ENCODE measurements at places on chromosomes 13 and 19.

GRCh38 chr13:92896842-92897241 lies 329.8 kb upstream of the GPC6 start:
- no peak for DNase-seq

DNA sequence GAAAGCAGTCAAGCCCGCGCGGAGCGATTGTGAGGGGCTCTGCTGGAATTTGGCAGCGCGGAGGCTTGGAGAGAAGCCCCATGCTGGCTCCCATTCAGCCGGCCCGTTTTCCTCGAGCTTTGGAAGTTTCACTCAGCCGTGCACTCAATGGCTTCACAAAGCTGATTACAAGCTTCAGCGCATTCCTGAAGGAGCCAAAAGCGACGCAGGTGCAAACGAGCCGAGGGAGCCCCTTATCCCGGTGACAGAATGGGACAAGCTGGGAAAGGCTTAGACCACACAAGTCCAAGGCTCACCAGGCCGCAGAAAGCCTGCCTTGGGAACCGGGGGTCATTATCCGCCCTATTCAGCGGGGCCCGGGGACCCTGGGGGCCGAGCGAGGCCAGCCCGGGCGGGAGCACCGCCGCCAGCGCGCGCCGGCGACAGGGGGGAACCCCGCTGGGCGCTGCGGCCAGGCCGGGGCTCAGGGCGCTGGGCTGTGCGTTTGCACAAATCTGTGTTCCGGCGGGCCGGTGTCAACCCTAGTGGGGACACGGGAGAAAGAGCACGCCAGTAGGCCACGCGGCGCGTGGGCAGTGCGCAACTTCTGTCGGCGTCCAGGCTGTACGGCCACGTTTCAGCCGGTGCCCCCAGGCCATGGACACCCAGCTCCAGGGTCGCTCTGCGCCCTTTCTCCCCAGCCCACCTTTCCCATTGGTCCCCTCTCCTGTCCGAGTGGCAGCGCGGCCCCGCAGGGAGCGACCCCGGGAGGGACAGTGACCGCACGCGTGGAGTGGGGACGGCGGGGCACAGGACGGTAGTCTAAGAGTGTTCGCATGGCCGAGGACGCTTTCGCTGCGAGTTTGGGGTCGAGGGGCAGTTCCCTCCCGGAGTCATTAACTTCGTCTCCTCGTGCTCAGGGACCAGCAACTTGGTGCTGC lies 37.3 kb downstream of the SOX1 start:
- DNase-seq = no peak

DNA sequence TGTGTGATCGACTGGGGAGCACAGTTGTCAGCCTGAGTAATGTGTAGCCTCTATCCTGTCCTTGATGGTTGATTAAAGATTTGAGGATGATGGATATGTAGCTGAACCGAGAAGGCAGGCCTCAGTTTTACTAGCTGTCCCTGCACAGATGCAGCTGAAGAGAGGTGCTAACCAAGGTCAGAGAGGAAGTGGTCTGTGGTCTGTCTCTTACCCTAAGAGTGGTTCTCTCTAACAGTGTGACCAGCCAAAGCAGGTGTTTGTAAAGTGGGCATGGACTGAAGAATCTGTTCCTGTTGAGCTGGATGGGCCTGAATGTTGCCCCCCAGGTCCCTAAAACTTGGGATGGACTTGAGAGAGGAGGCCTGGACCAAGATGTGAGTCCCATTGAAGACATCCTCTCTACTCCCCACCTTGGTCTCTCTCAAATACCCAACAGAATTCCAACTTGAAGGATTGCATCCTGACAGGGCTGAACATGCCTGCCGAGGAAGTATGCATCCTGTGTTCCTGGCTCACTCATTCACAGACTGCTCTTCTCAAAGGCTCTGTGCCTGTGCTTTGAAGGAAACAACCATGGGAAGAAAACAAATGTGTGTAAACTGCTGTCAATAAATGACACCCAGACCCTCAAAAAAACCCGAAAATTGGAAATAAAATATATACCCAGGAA lies 223.8 kb downstream of the MAB21L1 start:
- no peak for DNase-seq

- no peak for DNase-seq
Observed at GRCh38 chr13:39099231-39099630, 61.0 kb downstream of the NHLRC3 start.

- DNase-seq = no peak
Observed at GRCh38 chr19:38892841-38893240, 6.6 kb downstream of the SIRT2 start.

DNA sequence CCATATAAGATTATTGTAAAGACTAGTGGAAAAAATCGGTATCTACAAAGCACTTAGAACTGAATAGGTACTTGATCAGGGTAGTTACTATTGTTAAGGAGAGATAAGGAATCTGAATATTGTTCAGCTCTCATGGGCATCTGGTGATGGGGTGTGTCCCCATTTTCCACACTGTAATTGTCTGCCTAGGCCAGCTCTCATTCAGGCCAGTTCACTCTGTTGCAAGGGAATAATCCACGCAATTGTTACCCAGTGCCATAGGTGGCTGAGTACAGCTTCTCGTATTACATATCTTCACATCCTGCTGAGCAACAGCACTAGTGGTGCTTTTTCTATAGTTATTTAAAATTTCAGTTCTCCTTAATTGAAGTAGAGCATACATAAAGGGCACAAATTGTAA lies 45.6 kb upstream of the C13orf42 start:
- no peak for DNase-seq

DNA sequence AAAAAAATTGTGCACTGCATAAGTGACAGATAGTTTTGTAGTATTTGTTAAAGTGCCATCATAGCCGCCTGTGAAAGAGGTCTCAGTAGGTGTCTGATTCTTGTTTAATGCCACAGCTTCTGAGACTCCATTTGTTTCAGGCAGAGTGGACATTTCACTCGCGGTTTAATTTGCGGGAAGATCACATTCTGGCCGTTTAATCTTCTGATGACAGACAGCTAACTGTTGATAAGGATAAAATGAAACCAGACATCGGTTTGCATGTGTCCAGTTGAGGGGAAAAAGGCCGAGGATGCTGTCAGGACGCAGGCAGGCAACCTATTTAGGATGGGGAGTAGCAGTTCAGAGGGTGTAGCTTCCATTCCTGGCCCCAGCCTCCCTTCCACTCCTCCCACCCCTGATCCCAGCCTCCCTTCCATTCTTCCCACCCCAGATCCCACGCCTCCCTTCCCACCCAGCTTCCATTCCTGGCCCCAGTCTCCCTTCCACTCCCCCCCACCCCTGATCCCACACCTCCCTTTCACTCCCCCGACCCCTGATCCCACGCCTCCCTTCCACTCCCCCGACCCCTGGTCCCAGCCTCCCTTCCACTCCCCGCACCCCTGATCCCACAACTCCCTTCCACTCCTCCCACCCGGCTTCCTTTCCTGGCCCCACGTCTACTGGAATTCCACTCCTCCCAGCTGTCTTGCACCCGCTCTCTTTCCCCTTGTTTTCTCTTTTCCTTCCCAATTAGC lies 23.8 kb downstream of the ATP11A start:
- no peak for DNase-seq

DNA sequence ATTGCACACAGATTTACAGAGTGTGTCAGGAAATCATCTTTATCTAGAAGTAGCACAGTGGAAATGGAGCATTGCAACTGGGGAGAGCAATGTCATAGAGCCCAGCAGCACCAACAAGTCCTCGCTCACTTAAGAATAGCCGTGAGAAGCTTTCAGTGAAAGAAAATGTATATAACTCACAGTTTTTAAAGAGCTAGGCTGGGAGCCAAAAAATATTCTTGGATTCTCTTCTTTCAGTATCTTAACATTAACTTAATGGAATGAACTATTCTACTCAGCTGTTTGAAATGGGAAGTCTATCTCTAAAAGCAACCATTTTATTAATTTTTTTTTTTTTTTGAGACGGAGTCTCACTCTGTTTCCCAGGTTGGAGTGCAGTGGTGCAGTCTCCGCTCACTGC lies 329.6 kb downstream of the COG6 start:
- no peak for DNase-seq

GRCh38 chr19:11260996-11261395 lies 1.3 kb downstream of the DOCK6 start:
- no peak for DNase-seq

DNA sequence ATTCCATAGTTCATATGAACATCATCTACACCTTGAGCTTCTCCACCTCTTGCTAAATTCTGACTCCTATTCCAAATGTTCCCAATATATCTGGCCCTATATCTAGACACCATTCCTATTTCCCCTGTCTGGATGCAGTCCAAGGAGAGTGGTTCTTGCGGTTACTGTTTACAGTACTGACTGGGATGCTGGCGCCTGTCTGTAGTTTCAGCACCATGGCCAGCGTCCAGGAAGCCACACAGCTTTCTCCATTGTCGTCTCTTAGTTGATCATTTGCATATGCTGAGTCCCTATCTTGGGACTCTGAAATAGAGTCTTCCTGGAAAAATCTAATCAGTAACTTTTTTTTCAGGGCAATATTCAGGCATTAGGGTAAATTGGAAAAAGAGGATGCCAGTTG lies 14.9 kb downstream of the LAIR2 start:
- DNase-seq = peak; percentile 49

DNA sequence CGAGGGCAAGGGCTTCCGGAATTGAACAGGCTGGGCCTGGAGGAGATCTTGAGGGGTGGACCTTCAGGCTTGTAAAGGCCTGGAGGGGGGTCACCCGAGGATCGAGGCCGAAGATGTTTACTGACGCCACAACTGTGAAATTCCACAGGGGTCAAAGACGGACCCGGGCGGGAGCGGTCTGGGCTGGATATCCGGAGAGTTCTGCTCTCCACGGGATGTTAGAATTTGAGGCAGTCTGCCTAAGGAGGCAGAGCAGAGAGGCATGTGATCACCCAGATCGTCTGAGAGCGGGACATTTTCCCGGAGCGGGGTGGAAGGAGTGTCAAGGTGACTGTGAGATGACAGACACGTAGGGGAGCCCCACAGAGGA lies 13.2 kb downstream of the KLHL26 start:
- DNase-seq = no peak

Data from CD4-positive, alpha-beta T cell treated with Interleukin-2 at 100 ng/mL for 4 hours (primary cell).